ENCODE measurements at places on chromosomes 2 and 18. TPM values are rescaled to one million over a fixed set of nuclear protein-coding genes. Genes with fewer than 3 reads are reported as not detected.

The SERPINB10 gene
- not detected for total RNA-seq

The SCYGR5 gene
- total RNA-seq: not detected

The ITM2C gene
- total RNA-seq: 169 TPM

The UGT1A5 gene
- not detected for total RNA-seq

The MAP2 gene
- 18.2 TPM for total RNA-seq

The NYAP2 gene
- total RNA-seq: not detected

The KLHL29 gene
- total RNA-seq: 4.4 TPM

The AGXT gene
- total RNA-seq: 1.0 TPM

The SERPINB12 gene
- total RNA-seq: not detected
